ENCODE measurements at places on chromosomes 7 and 10.

GRCh38 chr10:8054244-8054493 is 319 bp upstream of the GATA3 start:
- DNase-seq = no peak

GRCh38 chr10:8116474-8116873 is 62.0 kb downstream of the GATA3 start:
- DNase-seq = no peak

DNA sequence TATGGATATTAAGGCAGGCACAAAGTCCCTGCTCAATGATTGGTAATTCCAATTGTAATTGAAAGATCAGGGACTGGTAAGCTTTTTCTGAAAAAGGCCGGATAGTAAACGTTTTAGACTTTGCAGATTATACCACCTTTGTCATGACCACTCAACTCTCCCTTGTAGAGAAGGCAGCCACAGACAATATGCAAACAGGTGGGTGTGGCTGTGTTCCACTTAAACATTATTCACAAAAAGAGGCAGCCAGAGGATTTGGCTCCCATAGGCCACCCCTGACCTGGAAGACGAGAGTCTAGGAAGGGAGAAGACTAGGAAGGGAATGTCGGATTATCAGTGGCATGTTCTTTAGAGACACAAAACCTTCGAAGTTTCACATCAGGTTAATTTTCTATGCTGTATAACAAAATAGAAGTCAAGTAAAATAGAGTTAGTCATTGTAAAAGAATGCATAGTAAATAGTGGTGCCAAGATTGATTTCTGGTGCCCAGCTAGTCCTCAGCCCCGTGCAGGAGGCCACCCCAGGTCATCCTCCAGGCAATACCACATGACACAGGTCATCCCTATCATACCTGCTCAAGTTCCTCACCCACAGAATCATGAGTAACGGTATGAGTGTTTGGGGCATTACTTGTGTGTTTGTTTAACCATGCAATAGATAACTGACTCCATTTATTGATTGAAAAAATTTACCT is 193.8 kb downstream of the PLPP4 start:
- no peak for DNase-seq

GRCh38 chr10:22325272-22326144 is 4.6 kb downstream of the BMI1 start:
- DNase-seq = peak; percentile 47

DNA sequence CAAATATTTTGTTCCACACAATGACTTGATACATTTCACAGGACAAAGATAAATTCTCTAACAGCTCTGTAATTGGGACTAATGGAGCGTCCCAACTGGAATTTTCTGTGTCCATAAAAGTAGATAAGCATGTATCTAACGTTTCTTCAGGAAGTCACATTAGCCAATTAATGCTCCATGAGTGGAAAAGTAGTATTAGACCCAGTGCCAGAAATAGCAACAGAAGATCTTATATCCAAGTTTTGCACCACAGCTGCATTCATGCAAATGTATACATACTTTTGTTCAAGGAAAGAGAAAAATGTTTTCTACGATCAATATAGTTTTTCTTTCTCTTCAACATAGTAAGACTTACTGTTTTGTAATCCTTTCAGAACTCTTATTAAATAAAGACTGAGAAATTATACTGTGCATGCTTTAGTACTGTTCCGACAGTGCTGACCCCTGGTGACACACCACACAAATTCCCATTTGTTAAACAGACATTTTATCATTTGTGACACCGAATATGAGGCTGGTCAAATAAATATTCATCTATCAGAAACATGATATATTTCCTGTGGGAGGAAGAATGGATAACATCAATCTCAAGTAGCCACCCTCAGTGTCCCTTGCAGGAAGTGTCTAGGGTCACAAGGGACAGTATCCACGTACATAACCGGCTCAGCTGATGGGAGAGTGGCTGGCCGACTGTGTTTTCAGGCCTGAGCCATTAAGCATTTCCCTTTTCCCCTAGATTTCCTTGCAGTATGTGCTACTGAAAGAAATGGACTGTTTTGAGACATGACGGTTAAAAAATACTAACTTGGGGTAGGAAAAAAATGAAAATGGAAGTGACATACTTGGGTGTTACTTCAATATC is 102.1 kb upstream of the RSU1 start:
- DNase-seq = no peak

DNA sequence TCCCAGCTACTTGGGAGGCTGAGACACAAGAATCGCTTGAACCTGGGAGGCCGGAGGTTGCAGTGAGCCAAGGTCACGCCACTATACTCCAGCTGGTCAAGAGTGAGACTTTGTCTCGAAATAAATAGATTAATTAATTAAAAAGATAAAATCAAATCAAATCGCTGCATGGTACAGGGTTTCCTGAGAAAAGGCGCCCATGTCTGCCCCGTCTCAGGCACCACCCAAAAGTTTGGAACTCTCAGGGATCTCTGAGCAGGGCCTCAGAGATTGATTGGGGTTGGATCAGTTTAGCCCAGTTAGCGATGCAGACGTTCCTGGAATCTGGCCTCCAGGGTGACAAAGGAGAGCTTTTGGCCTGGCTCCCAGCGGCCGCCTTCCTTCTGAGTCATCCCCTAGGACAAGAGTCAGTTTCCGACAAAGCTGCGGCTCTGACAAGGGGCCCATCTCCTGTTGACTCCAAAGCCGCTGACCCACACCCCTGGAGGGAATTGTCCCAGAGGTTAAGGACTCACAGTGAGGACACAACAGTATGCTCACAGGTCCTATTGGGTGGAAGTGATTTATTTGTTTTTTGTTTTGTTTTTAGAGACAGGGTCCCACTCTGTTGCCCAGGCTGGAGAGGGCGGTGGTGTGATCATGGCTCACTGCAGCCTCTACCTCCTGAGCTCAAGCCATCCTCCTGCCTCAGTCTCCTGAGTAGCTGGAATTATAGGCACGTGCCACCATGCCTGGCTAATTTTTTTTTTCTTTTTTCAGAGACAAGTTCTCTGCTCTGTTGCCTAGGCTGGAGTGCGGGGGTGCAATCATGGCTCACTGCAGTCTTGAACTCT is 6.8 kb downstream of the ORAI2 start:
- DNase-seq = no peak

GRCh38 chr10:58590924-58591323 is 78.3 kb downstream of the BICC1 start:
- DNase-seq = no peak

DNA sequence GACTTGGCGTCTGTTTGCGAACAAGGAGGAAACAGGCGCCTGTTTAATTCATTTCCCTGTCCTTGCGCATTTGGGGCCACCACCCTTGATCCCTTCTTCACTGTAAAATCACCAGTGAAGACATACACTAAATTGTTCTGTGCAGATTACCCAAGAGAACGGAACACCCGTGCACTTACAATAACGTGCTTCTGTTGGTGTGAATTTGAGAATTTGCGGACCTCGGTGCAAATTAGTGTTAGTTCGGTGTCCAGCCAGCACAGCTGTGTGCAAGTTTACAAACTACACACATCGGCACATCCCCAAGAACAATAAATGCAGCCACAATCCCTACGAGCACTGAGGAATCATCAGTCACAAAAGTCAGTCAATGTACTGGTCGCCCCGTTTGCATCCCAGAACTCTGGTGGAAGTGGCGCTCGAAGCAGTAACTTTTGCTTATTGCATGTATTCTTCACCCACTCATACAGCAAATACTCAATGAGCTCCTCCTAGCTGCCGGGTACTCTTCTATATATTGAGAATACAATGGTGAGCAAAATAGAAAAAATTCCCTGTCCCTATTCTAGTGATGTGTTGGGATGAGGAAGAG is 786 bp upstream of the CNOT4 start:
- DNase-seq = no peak

- no peak for DNase-seq
Observed at GRCh38 chr10:131157899-131158298, 153.6 kb downstream of the TCERG1L start.

DNA sequence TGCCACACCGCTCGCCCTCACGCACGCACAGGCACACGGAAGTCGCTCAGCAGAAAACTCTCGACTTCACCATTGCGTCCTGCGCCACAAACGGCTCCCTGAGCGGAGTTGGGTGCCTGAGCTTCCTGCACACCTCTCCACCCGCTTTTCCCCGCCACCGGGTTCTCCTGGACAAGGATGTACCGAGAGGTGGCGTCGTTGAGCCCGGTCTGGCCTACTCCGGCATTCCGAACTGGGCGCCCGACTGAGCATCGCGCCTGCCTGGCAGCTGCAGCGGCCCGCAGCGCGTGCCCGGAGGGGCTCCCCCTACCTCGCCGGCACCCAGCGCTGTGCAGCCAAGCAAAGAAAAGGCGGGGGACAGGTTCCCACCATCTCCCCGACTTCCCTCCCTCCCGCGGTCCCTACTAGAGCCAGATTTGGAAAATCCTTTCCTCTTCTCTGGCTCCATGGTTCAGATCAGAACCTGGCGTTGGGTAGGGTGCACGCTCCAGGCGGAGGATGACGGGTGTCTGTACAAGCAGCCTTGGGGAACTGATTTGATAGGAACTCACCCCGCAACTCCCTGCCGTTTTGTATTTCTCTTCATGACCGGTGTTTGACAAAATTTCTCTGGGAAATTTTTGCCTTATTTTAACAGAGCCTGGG is 1.7 kb downstream of the SORCS3 start:
- no peak for DNase-seq

- no peak for DNase-seq
Observed at GRCh38 chr10:33813415-33813814, 478.9 kb upstream of the NRP1 start.

DNA sequence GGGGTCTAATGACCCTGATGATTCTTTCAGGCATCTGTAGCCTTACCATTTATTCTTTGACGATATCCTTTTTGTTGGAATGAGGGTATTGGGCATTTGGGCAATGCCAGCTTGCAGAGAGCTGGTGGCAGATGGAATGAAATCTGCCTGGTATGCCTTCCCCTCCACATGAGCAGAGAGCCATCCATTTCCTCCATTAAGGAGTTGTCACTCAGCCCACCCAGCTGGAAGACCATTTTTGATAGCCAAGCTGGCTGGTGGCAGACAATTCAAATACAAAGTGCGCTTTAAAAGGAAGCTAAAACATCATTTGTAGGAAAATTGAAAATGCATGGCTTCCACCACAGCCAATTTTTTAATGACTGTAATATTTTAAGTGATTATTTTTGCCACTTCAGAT is 240.1 kb upstream of the SLC26A5 start:
- DNase-seq = no peak

DNA sequence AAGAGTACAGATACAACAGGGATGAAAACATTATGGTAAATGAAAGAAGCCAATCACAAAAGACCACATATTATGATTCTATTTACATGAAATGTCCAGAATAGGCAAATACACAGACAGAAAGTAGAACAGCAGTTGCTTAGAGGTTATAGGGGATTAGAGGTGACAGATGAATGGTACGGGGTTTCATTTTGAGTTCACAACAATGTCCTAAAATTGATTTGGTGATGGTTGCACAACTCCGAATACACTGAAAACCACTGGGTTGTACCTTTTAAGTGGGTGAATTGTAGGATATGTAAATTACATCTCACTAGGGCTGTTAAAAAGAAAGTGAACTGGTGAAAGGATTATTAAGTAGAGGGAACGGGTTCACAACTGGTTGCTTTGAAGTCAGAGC is 76.3 kb upstream of the MRLN start:
- no peak for DNase-seq

GRCh38 chr10:1050554-1050953 is 1.6 kb upstream of the IDI1 start:
- no peak for DNase-seq

GRCh38 chr10:129938460-129938859 is 25.6 kb downstream of the EBF3 start:
- DNase-seq = no peak

GRCh38 chr10:62076891-62077290 is 175.4 kb downstream of the ARID5B start:
- no peak for DNase-seq

DNA sequence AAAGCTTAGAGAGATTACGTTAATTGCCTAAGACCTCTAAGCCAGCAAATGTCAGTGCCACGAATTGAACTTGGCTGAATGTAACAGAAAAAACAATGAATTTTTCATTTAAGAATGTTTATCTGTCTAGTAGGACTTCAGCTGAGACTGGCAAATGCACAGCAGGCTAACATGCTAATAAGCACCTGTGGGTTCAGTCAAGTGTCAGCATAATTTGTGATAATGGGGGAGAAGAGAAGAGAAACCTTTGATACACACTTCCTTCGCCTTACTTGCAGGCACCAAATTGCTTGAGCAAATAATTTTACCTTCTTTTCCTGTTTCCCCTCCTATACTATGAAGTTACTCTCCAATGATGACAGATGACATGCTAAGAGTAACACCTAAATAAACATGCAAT is 1136.5 kb upstream of the SORCS1 start:
- DNase-seq = no peak

DNA sequence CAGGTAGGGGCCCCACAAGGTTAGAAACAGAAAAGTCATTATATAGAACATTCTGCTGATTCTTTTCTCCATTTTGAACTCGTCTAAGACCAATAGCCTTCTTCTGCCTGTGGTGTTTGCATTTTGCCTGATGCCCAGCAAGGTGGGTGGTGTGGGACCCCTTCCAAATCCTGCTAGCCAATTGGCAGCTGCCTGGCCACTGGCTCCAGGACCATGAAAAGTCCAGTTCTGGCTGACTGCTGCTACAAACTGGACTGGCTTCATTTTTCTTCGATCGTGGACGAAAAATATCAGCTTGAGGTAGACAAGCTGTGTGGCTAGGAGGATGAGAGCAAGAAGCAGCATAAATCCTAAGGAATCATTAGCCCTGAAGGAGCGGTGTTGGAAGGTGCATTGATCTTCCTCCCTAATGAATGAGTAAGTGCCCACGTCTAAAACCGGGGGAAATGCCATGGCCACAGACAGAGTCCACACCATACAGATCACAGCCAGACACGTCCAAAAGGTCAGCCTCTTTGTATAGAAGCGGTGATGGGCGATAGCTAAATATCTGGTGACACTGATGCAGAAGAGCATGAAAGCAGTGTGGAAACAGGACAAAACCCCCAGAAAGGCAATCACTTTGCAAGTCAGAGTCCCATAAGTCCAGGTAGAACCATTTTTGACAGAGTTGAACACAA is 2.7 kb downstream of the GPR85 start:
- DNase-seq = no peak

GRCh38 chr7:81430761-81431160 is 339.1 kb downstream of the HGF start:
- DNase-seq = no peak

- DNase-seq = no peak
Observed at GRCh38 chr7:1081931-1082401, 5.9 kb upstream of the GPER1 start.

DNA sequence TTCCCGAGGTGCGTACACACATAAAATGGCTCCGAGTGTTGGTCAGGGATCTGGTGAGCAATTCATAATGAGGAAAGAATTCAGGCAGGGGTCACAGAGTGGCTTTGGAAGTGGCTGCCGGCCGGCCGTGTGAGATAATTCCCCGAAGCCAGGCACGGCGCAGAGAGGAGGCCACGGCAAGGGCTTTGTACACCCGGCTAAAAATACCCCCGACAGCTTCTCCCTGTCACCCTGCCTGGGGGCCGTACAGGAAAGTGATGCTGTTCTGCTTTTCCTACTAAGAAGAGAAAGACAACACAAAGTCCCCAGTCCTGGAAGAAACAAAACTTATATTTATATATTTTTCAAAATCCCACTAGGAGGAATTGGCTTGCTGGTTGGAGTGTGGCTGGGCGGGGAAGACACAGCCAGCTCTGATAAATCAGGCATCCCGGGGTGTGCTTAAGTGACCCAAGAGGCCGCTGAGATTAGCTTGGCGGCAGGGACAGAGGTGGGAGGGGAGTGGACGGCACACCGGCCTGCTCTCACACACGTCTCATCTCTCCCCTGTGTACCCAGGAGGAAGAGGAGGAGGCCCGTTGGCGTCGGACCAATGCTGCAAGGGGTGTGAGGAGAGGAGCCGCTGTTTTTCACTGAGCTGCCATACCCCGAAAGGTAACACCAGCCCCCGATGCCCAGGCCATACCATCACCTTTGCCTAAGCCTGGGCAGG is 70.5 kb downstream of the ZMIZ1 start:
- DNase-seq = no peak
